ENCODE measurements at places on chromosomes 1 and 21.

GRCh38 chr1:22107126-22107525 lies 35.8 kb downstream of the WNT4 start:
- no peak for DNase-seq

- DNase-seq: no peak
Measured at GRCh38 chr1:61343734-61344420, 261.5 kb downstream of the NFIA start.

DNA sequence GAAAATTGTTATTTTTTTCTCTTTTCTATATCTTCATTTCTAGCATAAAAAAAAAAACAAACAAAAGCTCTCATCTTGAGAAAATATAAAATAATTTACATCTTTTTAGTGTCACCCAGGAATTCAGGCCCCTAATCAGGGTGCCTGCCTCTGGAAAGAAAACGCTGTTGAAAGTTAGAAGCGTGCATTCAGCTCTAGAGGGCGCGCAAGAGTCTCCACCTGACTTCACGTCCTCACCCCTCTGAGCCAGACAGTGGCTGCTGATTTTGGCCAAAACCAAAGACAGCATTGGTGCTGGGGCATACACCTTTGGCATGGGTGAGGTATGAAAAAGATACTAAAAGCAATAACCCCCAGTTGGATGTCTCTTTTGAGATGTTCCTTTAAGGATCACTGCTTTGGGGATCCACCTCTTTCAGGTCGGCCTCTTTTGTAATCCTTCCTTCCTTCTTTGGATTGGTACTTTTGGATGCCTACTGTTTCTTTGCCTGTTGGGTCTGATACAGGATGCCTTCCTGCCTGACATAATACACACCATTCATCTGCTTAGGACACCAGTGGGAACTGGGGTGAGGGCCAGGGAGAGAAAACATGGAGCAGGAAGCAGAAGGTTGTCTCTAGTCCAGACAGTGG lies 77.6 kb upstream of the CHRM3 start:
- no peak for DNase-seq

GRCh38 chr21:44527156-44527982 lies 12.6 kb downstream of the KRTAP10-1 start:
- no peak for DNase-seq

DNA sequence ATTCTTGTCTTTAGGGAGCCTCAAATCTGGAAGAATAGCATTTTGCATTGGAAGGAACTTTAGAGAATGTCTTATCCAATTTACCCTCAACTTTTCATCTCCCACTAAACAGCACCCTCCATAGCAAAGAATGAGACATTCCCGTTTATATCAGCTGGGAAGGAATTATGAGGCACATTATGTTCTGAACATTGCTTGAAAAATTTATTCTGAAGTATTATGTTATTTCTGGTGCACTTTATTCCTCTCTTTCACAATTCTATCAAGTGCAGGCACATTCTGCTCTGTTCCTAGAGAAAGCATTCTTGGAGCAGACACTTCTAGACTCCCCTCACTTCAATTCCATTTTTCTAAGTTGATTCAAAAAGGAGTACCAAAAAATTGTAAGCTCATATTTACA lies 147.9 kb downstream of the EDEM3 start:
- DNase-seq: no peak

DNA sequence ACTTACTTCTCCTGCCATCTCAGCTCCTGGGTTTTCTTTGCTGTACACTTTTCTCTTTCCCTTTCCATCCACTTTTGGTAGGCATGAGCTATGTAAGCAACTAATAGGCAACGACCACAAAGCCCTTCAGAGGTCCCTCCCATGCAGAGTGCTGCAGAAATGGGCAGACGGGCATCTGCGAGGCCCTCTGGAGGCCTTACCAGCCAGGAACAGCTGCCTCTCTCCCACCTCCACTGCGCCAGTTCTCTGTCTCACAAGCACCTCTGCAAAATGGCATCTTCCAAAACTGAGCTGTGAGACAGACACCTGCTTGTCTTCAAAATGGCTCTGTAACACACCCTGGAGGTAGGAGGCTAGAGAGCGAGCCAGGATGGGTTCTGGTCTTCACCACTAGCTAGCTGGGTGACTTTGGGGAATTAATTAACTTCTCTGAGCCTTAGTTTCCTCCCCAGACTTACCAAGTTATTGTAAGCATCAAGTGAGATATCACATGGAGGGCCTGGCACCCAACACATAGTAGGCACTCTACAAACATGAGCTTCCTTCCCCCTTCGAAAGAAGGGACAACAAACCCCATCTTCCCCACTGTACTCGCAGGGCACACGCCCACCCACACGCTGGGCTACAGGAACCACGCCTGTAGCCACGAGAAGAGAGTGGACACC lies 62.0 kb downstream of the BCAR3 start:
- no peak for DNase-seq

DNA sequence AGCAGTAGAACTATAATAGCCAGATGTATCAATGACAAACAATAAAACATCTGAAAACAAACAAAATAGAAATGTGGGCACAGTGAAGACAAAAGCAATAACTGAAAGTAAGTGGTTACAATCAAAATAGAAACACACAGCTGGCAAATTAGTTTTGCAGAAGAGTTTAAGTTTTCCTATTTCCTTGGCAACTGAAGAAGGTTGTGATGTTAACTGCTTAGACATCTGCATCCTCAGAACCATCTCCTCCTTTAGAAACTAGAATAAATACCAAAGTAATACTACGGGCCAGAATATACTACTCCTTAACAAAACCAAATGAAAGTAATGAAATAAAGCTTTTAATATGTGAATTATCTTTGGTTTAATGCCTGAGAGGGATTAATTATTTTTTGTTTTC lies 605.5 kb downstream of the LTN1 start:
- DNase-seq: no peak

DNA sequence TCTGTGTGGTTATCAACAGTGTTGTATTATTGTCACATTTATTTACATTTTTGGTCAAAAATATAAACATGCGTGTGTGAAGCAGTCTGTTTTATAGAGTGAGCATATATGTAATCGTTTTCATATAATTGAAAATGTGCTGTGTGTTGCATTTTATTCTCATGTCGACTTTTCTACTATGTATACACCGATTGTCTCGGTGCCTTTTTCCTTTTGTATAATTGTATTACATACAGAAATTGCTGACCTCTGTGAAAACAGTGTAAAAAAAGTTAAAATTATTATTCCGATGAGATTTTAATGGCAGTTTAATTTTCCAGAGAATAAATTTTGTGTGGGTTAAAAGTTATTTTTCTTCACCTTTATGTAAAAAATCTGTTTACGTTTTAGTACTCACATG lies 62.4 kb upstream of the SERTAD4 start:
- no peak for DNase-seq

- DNase-seq: no peak
Measured at GRCh38 chr1:9815150-9815549, 8.6 kb downstream of the CLSTN1 start.

DNA sequence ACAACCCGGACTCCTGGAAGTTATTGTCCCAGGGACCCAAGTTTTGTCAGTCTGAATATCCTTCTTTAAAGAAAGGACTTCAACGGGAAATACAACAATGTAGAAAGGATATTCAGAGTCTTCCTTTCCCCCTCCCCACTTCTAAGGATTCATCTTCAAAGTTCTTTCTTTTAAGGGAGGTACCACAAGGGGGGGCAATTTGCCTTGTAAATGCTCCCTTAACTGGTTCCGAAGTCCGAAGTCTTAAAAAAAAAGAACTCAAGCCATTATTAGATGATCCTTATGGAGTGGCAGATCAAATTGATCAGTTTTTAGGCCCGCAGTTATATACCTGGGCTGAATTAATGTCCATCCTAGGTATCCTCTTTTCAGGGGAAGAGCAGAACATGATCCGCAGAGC lies 47.0 kb downstream of the SERINC2 start:
- DNase-seq: peak; percentile 58

GRCh38 chr1:23102289-23102688 lies 66.4 kb downstream of the LUZP1 start:
- DNase-seq: peak; percentile 32

DNA sequence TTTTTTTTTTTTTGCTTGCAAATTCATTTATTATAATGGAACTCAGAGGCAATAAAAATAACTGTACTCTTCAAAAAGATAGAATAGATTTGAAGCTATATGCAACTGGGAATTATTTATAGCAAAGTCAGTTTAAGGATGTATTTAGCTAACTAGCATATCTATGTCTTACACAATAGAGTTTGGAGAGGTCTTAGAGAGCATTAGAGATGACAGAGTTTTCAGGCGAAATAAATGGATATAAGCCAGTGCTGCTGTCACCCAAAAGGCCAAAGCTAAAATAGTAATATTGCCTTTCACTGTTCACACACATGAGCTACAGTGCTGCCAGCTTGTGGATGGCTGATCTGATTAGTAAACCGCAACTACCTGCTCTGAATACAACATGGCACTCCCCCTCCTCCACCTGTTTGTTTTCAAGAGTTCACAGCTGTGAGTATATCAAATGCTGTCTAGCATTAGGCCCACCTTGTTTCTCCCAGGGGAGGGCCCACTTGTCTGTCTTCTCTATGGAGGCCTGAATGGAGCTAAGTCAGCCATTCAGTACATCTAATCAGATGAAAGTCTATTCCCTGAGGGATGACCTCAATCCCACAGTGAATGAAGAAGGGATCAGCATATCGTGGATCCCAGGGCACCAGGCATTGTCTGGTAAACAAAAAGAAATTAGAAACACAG lies 25.2 kb upstream of the SSX2IP start:
- DNase-seq: no peak

- DNase-seq: peak; percentile 73
Measured at GRCh38 chr1:163056831-163057230, 12.3 kb upstream of the RGS4 start.

GRCh38 chr21:16192902-16193301 lies 463.1 kb downstream of the USP25 start:
- DNase-seq: peak; percentile 53

GRCh38 chr1:153113416-153113815 lies at the start of gene SPRR2F:
TSS of gene SPRR2F (minus strand) at chr1:153113516. CDS start at chr1:153112733, 783 bp downstream.
- DNase-seq: no peak

DNA sequence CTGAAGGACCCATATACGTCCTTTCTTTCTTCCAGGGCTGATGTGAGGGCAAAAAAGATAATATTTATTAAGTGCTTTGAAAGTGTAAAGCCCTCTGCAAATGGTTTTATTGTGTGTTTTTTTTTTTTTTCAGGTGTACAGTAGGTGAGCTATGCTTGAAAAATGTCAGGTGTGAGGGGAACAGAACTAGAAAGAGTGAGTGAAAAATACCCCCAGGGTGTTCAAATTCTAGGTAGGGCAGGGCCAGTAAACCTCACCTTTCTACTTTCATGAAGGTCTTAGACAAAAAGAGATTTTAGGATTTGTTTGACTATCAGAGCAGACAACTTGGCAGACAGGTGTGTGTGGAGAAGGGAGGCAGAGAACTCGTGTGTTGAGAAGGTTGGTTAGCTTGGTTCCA lies 51.3 kb downstream of the ARHGEF11 start:
- DNase-seq: no peak

DNA sequence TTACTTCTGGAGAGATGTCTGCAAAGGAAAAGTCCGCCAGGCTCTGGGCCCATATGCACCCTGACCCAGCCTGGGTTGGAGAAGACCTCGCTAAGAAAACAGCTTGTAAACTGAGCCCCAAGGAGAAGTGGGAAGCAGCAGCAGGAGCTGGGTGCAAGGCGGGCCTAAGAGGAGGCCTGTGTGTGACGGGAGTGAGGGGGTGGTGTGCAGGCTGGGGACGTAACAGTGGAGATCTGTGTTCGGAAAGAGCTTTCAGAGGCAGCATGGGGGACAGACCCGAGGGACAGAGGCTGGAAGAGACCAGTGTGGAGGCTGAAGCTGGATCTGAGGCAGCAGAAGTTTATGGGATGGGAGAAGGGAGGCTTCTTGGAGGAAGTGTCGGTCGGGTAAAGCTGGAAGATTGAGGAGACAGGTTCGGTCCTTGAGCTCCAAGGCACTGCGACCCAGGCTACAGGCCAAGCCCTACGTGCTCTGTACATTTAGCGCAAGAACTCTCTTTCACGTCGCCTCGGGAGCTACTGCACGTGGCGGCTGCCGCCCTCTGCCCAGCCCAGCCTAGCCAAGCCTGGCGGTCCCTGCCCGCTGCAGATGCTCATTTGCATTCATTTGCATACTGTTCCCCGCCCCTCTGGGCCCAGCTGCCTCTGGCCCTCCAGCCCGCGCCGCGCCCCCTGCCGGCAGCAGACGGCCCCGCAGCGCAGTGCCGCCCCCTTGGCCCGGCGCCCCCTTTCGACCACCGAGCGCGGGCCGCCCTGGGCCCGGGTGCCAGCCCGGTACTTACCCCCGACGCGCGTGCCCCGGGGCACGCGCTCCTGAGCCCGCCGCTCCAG lies 6.3 kb downstream of the HPCA start:
- no peak for DNase-seq

GRCh38 chr21:25589887-25590286 lies 17.4 kb downstream of the MRPL39 start:
- DNase-seq: no peak

DNA sequence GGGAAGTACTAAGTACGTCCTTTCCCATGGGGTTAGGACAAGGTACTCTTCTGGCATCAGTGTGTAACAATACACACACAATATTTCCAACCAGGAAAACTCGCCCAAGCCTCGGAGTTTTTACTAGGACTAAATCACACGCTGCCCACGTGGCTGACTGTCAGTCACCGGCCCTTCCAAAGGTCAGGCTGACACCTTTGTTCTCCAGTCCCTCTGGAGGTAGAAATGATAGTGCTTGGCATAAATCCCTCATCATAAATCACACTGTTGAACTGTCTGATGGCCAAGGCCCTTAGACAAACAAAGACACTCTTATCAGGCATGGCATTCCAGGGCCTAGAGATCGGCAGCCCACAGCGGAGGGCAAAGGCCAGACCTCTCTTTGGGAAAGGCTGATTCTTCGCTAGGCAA lies 16.9 kb upstream of the SLAMF9 start:
- DNase-seq: no peak

DNA sequence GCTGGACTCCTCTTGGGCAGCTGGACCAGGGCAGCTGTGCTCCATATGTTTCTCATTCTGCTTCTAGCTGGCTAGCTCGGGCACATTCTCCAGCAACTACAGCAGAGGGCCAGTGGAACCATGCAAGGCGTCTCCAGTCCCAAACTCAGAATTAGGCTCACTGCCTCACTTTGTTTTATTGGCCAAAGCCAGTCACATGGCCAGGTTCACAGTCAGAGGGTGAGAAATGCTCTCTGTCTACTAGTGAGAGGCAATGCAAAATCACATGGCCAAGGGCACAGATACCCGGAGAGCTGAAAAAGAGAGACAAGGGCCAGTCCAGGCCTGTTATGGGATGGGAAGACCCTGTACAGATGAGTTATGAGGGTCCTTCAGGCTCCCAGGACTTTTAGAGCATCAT lies 78.8 kb upstream of the KLHDC7A start:
- no peak for DNase-seq
